ENCODE measurements at places on chromosomes 4 and X. TPM values are rescaled to one million over a fixed set of nuclear protein-coding genes. Genes with fewer than 3 reads are reported as not detected.
A peak's percentile ranks its signal among the peaks of the same experiment; 100 is the strongest.

GRCh38 chrX:105460376-105460775 is 239.9 kb upstream of the TEX13A start:
- no peaks in the 10 kb centered on the region for H3K36me3 ChIP-seq
- no peaks in the 10 kb centered on the region for H3K4me1 ChIP-seq
- no peak overlapping the region for H3K4me3 ChIP-seq
- H3K27ac ChIP-seq, result no peak overlapping the region
- no peaks in the 10 kb centered on the region for H3K27me3 ChIP-seq
- no peak for DNase-seq

The PDE6B gene
- 4.2 TPM for total RNA-seq

GRCh38 chr4:6472387-6473263 is at the start of gene PPP2R2C:
PPP2R2C (minus strand) TSS chr4:6472614; CDS start chr4:6472229, 385 bp downstream.
- H3K27ac ChIP-seq, result peak within 1 kb of the TSS; percentile 60
- H3K4me1 ChIP-seq, result peaks cover 33% of the 10 kb centered on the region
- DNase-seq, result peak; percentile 64
- no peaks in the 10 kb centered on the region for H3K36me3 ChIP-seq

DNA sequence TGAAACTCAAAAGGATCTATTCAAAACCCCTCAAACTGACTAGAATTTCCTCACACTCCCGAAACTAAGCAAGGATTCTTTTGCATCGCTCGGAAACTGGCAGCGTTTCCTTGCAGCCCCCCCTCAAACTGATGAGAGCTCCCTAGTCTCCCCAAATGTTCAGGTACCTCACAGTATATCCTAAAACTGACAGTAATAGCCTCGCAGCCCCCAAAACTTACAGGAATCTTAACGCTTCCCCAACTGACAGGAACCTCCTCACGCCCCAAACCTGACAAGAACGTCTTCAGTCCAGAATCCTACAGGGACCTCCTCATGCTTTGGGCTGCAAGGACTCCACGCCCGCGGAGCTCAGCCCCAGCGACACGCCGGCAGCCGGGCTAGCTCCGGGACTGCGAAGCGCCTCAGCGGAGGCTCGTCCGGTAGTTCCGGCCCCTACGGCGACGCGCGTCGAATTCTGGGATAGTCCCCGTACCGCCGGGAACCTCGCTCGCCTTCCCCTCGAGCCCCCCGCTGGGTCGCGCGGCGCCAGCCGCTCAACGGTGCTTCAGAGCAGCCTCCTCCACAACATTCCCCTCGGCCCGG is 640 bp downstream of the PHF8 start:
- H3K27me3 ChIP-seq, result no peaks in the 10 kb centered on the region
- peak overlapping the region; percentile 73 for H3K4me3 ChIP-seq
- peak overlapping the region; percentile 74 for H3K27ac ChIP-seq
- DNase-seq, result no peak
- no peaks in the 10 kb centered on the region for H3K4me1 ChIP-seq
